Esophagus squamous epithelium (tissue), 5 donors: ENCODE measurements at places on chromosomes 11 and 22.
A peak's percentile ranks its signal among the peaks of the same experiment; 100 is the strongest.

GRCh38 chr11:130908770-130909625, 7.3 kb downstream of the SNX19 start:
- no peak for DNase-seq

DNA sequence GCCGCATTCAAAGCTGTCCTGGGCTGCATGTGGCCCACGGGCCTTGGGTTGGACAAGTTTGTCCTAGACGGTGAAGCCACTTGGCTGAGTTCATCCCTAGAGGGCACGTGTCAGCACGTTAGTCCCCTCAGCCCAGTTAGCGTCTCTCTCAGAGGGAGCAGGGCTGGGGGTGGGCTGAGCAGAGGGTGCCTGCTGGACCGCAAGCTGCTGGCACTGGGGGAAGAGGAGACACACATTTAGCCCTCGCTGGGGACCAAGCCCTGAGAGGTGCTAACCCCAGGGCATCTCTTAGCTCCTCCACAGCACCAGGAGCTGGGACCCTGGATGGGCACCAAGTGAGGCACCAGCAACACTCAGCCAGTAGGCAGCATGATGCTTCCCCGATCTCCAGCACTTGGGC, 107.0 kb downstream of the SHANK2 start:
- no peak for DNase-seq

- DNase-seq, result no peak
These were observed 131.2 kb downstream of the OSBP2 start for GRCh38 chr22:30825711-30826505.

DNA sequence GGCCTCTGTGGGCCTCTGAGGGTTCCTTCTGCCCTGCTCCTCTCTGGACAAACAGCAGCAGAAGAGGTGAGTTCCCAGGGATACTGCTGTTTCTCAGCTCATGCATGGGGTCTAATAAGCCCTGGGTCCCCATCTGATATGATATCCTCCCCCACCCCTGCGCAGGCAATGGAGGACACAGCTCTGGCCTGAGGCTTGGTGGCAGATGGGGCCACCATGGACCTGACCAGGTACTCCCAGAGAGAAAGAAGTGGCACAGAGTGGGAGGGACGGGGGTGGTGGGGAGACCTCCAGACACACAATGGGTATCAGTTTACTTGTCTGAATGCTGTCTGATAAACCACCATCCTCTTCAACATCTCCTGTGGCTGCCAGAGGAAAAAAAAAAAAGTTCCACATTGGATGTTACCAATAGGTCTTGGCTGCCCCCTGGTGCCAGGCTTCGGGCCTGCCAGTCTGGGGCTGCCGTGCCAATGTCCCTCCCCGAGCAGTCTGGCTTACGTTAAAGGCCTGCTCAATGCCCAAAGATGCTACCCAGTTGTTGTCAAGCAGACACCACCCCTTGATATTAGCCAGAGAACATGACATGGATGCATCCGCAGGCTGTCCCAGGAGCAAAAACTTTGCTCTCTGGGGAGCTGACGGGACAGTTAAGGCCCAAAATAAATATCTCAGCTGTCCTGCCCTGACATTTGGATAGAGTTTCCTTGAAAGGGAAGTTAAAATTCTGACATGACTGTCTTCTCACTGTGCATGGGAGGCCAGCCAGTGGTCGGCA, 27.9 kb upstream of the ABCC8 start:
- peak; percentile 13 for DNase-seq

GRCh38 chr22:50586416-50586815, 3.8 kb upstream of the CHKB start:
- no peak for DNase-seq

DNA sequence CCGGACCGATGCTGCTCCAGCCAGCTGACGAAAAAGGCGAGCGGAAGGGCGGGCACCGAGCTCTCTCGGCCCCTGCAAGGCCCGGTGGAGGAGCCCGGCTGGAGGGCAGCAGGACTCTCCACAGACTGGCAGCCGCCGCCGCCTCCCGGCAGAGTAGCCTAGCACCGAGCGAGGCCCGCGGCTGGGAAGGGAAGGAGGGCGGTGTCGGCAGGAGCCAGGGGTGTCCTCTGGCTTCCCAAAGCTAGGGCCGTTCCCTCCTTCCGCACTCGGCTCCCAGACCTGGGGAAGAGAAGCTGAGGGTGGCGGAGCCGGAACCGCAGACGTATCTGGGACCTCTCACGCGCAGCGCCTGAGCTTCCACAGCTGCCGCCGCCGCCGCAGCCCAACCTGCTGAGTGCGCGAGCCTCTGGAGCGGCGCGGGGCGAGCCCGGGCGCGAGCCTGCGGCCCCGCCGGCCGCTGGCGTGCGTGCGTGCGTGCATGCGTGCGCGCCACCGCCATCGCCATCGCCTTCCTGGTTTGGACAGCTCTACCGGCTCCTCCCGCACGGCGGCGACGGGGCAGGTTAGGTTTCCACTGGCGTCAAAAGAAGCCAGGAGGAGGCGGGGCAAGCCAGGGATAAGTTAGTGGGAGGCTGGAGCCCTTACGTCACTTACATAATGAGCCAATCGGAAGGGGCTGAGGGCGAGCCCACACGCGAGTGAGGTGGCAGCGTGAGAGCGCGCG, at the start of gene RAB6A:
TSS of gene RAB6A (minus strand) at position 396 of the 724 bp plus-strand sequence. CDS start 439 bp downstream, outside the sequence.
- DNase-seq, result peak; percentile 98

DNA sequence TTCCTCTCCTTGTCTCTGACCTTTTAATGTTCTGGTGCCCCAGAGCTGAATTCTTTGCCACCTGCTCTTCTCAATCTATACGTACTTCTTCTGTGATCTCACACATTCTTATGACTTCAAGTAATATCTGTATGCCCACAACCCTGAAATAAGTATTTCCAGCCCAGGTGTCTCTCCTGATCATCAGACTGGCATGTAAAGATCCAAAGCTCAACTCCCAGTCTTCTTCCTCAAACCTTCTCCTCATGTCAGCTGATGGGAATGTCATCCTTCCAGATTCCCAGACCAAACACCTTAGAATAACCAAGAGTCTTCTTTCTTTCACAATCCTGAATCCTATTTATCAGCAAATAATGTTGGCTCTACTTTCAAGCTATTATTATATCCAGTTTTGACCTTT, 9.3 kb downstream of the MS4A3 start:
- DNase-seq, result no peak

DNA sequence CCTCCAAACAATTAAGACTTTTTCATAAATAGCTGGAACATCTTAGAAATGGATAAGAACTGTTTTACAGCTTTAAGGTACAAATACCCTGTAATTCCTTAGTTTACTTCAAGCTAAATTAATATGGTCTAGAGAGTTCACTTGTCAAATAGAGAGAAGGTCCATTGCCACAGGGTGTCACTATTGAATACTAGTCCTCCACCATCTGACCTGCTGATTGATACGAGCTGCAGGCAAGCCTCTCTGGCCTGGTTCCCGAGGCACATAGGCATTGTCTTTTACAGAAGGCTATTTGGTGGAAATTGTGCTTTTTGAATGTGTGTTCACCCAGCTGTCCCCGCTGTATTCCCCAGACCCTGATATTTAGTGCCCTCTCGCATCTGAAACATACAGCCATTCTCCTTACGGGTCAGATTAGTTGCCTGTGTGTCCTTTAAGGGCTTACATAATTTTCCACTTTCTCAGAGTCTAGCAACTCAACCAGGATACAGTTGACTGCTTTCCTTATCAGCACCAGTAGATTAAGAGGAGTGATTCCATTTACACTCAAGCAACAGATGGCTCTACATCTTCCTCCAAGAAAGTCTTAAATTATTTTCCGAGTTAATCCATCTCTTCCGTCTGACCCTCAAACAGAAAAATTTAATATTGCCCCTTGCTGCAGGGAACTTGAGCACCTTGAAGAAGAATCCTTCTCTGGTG, 788.8 kb upstream of the FAT3 start:
- no peak for DNase-seq

- no peak for DNase-seq
These were observed 11.4 kb upstream of the SEC14L3 start for GRCh38 chr22:30483169-30483568.

DNA sequence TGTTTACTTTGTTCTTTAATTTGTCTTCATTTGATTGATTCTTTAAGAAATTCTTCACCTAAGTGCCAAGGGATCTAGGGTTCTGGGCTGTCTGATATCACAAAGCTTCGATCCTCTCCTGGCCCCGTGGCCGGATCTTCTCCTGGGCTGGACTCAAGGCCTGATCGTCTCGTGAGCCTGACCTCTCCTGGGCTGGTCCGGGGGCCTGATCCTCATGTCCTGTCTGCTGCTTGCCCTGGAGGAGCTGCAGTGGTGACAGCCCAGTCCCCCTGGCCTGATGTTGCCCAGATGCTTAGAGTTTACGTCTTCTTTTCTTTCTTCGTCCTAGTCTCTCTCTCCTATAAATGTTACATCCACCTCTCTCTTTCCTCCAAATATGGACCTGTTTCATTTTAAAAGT, 3.3 kb downstream of the NADSYN1 start:
- no peak for DNase-seq

- no peak for DNase-seq
These were observed 71.5 kb downstream of the FBLN1 start for GRCh38 chr22:45574069-45574703.

GRCh38 chr11:64553554-64554201, 37.3 kb upstream of the SLC22A12 start:
- DNase-seq, result no peak

GRCh38 chr11:134049303-134049702, 19.6 kb upstream of the JAM3 start:
- no peak for DNase-seq
